Naive thymus-derived CD8-positive, alpha-beta T cell (primary cell): ENCODE measurements at places on chromosomes 4 and X.

DNA sequence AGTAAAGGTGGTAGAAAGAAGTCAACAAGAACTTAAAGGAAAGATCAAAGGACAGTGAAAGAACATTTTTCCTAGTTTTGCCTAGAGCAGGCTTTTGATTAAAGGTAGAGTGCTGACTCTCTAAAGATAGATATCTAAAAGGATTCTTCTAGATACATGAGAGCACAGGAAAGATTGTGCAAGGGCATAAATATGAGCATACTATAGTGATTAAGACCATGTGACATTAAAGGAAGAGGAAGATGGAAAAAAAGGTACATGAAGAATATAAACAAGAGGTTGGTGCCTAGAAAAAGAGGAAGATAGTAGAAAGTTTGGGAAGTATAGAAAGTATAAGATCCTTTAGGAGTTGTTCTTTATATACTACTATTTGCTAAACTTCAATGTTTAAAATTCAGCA lies 26.1 kb upstream of the TET2 start:
- DNase-seq: no peak

DNA sequence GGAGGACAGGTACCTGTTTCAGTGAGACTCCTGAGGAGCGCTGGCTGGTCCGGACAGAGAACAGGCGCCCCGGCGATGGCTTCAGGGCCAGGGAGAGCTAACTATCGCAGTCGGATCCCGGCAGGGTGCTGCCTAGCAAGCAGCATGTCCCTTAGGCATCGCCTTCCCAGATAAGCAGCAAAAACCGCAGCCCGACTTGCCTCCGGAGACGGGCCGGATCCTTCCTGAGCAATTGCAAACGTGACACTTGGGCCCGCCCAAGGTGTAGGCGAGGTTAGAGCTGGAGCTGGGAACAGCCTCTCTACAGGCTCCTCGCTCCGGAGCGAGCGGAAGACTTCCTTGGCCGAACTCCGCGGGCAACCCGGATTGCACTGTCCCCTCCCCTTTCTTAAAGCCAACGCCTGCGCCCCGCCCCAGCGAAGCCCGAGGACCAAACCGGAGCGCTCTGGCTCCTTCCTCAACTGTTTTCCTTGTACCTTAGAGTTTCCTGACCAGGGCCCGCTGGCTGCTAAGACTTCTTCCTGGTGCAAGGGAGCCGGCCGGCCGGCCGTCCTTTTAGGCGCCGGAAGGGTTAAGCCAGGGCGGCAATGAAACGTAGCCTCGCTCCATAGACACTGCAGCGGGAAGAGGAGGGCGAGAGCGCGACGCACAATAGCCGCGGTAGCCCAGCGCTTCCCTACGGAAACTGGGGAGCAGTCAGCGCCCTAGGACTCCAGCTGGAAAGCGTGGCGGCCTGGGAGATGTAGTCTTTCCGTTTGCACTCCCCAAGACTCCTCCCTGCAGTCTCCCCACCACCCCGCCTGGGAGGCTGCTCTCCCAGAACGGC lies at the start of gene OPHN1:
OPHN1 (minus strand) TSS at position 341 of the 826 bp plus-strand sequence. CDS start 475 bp downstream, outside the sequence.
- no peak for DNase-seq

GRCh38 chrX:38970074-38970473 lies 168.8 kb downstream of the MID1IP1 start:
- DNase-seq: no peak

GRCh38 chr4:4677556-4678522 lies 136.0 kb upstream of the STX18 start:
- DNase-seq: no peak

DNA sequence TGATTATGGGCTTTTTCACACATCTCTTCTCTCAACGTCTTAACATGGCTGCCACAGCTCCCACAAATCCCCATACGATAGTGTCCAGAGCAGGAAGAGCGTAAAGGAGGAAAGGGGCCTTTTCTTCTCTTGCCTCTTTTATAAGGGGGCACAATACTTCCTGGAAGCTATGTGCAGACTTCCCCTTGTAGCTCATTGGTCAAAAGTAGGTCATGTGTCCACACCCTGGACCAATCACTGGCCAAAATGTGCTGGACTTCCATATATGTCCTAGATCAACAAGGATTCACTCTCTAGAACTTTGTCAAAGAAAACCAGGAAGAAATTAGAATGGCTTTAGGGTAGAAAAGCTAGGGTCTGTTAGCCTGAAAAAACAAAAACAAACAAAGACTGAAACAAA lies 26.7 kb downstream of the STK32B start:
- no peak for DNase-seq

- DNase-seq: no peak
Measured at GRCh38 chr4:143230683-143231082, 46.0 kb downstream of the USP38 start.

DNA sequence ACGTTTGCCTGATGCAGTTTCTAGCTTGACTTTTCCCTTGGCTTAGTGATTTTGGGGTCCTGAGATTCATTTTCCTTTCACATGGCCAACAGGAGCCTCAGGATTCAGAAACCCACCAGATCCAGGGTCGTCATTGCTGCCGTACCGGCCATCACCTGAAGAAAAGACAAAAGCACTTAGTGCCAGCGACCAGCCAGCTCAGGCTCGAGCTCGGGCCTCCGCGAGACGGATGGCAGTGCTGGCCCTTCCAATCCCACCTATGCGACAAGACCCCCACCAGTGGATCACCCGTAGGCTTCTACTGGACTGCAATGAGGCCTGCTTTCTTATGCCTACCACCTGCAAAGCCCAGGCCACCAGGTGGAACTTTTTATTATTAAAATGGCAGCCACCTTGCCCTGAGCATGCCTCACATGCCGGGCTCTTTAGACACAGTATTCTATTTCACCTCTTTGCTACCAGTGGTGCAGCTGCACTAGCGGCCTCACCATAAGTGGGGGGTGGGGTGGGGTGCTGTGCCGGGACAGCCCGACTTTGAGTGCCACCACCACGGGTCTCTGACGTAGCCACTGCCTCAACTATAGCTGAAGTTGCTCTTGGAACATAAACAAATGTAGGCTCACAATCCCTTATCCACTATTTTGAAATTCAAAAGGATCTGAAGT lies 84.3 kb downstream of the MTMR1 start:
- no peak for DNase-seq

- no peak for DNase-seq
Measured at GRCh38 chr4:145799223-145799622, 119.3 kb downstream of the C4orf51 start.

- DNase-seq: no peak
Measured at GRCh38 chr4:81919223-81919622, 447.5 kb upstream of the RASGEF1B start.

GRCh38 chr4:141802333-141802732 lies 165.9 kb downstream of the IL15 start:
- DNase-seq: no peak

GRCh38 chrX:74521961-74522751 lies 92.3 kb downstream of the RLIM start:
- DNase-seq: no peak

- no peak for DNase-seq
Measured at GRCh38 chrX:103520386-103520785, 1.1 kb upstream of the RAB40A start.

DNA sequence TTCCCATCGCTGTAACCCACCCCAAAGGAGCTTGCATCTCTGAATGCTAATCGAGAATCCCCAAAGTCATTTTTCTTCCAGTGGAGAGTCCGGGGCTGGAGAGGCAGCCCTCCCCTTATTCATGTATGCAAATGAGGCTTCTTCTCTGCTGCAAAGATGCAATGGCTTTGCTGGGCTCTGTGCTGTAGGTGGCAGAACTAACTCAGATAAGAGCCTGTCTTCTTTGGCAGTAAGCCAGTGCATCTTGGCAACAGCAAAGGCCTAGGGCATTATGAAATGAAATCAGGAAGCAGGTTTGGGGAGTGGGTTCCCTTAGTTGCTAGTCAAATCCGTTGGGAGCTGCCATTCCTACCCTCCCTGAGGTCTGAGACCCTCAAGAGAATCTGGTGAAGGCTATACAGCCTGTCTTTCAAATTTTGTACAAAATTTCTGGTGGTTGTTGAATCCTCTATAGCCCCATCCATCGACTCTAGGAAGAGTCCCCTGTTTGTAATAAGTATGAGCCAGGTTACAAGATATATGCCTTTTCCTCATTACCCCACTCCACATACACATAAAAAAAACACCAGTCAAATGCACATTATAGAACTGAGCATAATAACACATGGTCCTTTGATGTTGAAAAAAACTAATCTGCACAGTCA lies 290.6 kb upstream of the TAPT1 start:
- no peak for DNase-seq

DNA sequence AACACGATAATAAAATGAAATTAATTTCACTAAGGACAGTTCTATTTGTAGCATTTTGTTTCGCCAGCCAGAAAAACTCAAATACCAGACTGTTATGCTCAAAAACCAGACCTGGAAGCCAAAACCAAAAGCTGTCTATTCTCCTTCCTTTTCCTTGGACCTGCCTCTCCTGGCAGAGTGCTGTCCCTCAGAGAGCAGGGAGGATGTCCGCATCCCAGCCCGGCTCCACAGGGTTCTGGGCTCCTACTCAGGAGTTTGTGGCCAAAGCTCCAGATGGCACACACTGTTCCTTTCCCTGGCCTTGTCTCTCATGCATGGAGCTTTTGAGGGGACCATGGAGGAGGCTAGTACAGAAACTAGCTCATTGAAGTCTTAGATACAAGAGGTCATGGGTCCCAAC lies 41.9 kb upstream of the C1QTNF7 start:
- no peak for DNase-seq

- no peak for DNase-seq
Measured at GRCh38 chr4:80875642-80876041, 154.9 kb upstream of the BMP3 start.

- no peak for DNase-seq
Measured at GRCh38 chr4:26069218-26069617, 155.2 kb downstream of the SMIM20 start.

- DNase-seq: no peak
Measured at GRCh38 chr4:113646442-113646822, 115.1 kb downstream of the CAMK2D start.

DNA sequence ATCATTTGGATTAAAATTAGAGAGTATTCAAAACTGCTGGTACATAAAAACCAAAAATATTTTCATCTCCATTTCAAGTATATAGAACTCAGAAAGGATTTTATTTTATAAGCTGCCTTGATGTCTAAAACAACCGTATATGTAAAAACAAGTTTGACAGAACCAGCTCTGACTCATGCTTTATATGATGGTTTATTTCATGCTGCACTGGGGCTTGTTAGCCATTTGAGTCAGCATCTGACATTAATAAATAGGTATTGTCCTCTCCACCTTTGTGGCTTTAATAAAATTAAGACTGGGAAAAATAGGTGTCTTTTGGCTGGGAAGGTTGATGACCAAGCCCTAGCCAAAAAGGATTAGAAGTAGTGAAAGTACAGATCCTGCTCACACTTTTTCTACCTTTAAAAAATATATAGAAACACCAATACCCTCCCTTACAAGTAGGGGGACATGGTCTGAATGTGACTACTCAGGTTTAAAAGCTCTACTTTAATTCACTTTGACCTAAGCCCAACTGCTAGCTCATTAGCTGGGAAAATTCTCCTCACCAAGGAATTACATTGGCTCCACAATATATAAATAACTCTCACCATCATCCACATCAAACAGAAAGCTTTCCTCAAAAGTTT lies 228.1 kb downstream of the ADAMTS3 start:
- no peak for DNase-seq

DNA sequence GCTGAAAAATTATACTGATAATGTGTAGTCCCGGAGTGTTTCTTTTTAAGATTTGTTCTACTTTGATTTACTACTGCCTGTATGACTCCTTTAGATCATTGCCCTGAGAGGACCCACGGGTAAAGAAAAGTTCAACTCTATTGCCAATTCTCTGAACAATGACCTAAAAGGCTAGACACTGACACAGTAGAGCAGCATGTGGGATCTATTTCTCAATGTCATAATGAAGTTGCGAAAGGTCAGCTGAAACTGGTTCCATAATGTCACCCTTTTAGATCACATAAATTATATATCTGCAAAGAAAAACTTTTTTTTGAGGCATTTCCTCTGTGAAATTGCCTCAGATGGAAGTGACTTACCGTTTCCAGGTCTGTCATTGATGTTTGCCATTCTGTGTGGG lies 67.4 kb downstream of the GLRB start:
- no peak for DNase-seq

GRCh38 chrX:120677004-120677652 lies 47.3 kb upstream of the C1GALT1C1 start:
- DNase-seq: no peak

- DNase-seq: no peak
Measured at GRCh38 chrX:96147681-96148080, 537.0 kb upstream of the DIAPH2 start.
